ENCODE measurements at places on chromosomes 1 and 21. TPM values are rescaled to one million over a fixed set of nuclear protein-coding genes. Genes with fewer than 3 reads are reported as not detected.
A peak's percentile ranks its signal among the peaks of the same experiment; 100 is the strongest.

Gene SH2D5
- 0.63 TPM for total RNA-seq

Gene CFHR1
- total RNA-seq: not detected

DNA sequence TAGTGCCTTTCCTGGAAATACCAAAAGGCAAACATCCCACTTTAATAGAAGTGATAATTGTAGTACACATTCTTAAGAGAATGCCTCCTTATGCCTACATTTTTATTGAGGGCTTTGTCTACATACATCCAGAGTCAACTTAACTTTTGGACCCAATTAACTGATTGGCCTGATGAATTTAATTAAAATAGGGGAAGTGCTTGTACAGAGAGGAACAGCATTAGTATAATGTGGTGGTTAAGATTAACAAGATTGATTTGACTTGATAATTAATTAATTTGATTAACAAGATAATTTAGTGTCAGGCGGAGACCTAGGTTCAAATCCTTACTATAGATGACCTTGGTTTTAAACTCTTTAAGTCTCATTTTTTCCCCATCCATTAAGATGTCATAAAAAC, 111.4 kb downstream of the NFIA start:
- H3K4me1 ChIP-seq: no peaks in the 10 kb centered on the region
- no peak overlapping the region for H3K4me3 ChIP-seq
- H3K27ac ChIP-seq: peak overlapping the region; percentile 68
- no peaks in the 10 kb centered on the region for H3K27me3 ChIP-seq
- no peak for DNase-seq

DNA sequence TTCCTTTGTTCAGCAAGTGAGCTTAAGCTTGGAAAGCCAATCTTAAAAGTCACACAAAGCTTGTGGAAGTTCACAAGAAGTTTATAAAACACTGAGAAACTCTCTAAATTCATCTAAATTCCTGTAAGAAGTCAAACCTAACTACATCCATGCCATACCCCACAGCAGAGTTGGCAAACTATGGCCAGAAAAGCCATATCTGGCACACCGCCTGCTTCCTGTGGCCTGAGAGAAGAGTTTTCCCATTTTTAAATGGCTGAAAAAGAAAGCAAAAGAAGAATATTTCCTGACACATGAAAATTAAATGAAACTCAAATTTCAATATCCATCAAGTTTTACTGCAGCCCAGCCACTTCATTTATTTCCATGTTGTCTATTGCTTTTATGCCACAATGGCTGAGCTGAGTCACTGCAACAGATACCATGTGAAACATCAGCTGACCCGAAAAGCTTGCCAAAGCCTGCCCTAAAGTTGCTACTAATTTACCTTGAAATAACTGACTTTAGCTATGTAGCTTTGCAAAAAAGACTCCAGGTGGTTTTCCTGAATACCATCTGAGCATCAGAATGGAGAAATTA, 237.1 kb downstream of the SLC45A1 start:
- no peaks in the 10 kb centered on the region for H3K36me3 ChIP-seq
- no peaks in the 10 kb centered on the region for H3K27me3 ChIP-seq
- DNase-seq: no peak
- no peak overlapping the region for H3K27ac ChIP-seq
- no peak overlapping the region for H3K4me3 ChIP-seq

DNA sequence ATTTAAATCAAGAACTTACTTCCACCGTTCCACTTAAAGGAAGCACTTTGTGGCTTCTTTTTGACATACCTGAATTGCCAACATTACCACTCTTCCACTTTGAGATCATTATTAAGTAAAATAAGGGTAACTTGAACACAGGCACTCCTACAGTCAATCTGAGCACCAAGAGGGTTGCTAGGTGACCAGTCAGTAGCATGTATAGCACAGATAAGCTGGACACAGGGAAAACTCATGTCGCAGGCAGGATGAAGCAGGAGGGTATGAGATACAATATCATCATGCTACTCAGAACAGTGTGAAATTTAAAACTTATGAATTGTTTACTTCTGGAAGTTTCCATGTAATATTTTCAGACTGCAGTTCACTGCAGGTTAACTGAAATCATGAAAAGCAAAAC, 47.0 kb upstream of the RAP1GAP start:
- DNase-seq: no peak
- no peaks in the 10 kb centered on the region for H3K27me3 ChIP-seq
- no peaks in the 10 kb centered on the region for H3K4me1 ChIP-seq
- peaks cover 75% of the 10 kb centered on the region for H3K36me3 ChIP-seq

DNA sequence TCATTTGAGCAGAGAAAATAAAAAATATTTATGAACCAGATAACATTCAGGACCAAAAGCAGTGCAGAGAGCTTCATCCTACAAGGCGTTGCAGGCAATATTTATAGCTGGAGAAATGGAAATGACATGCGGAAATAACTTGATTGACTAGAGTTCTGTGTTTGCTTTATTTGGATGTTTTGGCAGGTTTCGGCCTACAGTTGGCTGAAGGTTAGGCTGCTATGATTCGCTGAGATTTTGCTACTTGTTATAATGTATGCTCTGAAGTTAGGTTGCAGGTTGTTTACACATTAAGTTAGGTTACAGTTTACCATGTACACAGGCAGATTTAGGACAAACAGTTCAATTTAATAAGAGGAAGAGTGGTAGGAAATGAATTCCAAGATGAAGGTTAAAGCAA, 632 bp upstream of the OR13G1 start:
- no peak overlapping the region for H3K27ac ChIP-seq
- no peak for DNase-seq
- no peak overlapping the region for H3K4me3 ChIP-seq
- H3K27me3 ChIP-seq: no peaks in the 10 kb centered on the region
- no peaks in the 10 kb centered on the region for H3K4me1 ChIP-seq
- H3K36me3 ChIP-seq: no peaks in the 10 kb centered on the region

DNA sequence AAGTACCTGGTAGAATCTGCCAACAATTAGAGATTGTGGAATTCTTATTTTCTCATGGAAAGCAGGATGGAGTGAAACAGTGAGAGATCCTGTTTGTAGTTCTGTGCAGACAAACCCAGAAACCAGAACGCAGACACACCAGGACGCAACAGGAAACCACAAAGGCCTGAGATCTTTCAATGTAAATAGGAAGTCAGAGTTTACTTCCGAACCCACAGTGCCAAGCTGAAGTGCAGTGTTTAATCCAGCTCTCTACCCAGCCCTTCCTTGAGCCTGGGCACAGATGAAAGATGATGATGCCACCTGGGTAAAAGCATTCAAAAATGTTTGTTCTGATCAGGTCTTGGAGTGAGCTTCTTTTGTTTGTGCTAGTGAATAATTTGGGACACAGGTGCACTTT, 244.2 kb upstream of the HOOK1 start:
- no peak overlapping the region for H3K4me3 ChIP-seq
- no peaks in the 10 kb centered on the region for H3K4me1 ChIP-seq
- no peak for DNase-seq
- H3K36me3 ChIP-seq: no peaks in the 10 kb centered on the region
- H3K27me3 ChIP-seq: no peaks in the 10 kb centered on the region

DNA sequence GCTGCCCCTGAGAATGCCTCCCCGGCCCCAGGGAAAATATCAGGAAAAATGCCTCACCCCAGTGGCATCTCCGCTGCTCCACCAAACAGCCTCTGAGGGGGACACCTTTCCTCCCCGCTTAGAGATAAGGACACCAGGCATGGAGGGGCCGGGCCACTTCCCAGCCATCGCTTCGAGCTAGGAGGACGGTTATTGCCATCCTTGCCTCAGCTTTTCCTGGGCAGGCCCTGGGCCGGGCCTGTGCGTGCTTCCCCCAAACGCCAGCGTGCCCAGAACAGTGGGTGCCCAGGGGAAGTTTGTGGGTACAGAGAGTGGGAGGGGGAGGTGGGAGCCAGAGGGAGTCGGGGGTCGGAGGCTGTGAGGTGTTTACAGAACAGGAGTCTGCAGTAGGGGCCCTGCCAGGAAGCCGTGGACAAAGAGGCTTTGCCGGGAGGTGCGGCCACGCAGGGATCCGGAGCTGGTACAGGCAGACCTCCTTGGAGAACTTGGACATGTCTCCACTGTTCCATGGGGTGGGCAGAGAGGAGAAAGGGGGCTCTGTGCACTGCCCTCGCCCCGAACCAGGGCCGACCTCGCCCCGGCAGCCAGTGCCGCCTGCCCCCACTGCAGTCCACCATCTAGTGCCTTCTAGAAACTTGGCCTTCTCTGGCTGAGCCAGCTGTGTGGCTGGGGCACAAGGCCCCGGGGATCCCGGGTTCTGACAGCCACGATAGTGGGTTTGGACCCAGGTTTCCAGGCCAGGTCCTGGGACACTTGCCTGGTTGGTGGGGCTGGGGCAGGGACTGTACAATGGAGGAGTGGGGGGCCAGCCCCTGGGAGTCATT, 33.5 kb upstream of the TTC34 start:
- no peaks in the 10 kb centered on the region for H3K4me1 ChIP-seq
- H3K27ac ChIP-seq: no peak overlapping the region
- DNase-seq: no peak
- H3K27me3 ChIP-seq: no peaks in the 10 kb centered on the region

DNA sequence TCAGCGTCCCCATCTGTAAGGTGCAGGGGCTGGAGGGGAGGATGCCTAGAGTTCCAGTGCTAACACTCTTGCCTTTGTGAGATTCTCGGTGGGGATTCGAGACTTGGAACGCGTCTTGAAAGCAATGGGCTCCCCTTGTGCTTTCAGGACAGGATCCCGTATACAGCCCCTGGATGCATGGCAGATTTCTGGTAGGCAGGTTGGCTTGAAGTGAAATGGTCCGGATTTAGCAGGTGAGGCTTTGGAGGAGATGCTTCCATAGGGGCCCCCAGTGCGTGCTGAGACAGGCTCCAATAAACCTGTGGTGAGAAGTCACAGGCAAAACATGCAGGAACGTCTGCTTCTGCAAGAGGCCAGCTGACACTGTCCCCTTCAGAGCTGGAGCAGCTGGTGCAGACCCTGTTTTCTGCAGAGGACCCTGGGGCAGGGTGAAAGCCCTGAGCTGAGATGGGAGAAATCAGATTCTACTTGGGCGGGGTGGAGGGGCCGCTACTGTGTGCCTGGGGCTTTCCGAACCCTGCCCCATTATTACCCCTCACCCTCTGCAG, 270.4 kb downstream of the PTPRU start:
- H3K27ac ChIP-seq: no peak overlapping the region
- DNase-seq: no peak
- no peaks in the 10 kb centered on the region for H3K36me3 ChIP-seq
- H3K27me3 ChIP-seq: no peaks in the 10 kb centered on the region
- no peaks in the 10 kb centered on the region for H3K4me1 ChIP-seq

DNA sequence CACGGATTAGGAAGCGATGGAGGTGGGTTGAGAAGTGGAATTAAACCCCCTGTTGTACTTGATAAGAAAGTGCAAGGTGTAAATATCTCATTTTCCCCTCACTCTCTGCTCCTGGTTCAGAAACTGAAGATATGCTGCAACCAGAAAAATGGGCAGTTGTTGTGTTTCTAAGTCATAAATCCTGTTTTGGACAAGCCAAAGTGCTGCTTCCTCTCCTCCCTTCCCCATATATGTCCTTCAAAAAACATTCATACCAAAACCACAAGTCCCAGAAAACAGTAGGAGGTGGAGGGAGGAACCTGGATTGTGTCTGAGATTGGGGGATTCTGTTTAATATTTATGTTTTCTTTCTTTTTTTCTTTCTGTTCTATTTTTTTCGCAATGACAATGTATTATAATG, 13.6 kb upstream of the ZNF362 start:
- no peak for DNase-seq
- no peaks in the 10 kb centered on the region for H3K4me1 ChIP-seq
- no peak overlapping the region for H3K4me3 ChIP-seq
- no peaks in the 10 kb centered on the region for H3K36me3 ChIP-seq
- H3K27me3 ChIP-seq: no peaks in the 10 kb centered on the region
- H3K27ac ChIP-seq: no peak overlapping the region

DNA sequence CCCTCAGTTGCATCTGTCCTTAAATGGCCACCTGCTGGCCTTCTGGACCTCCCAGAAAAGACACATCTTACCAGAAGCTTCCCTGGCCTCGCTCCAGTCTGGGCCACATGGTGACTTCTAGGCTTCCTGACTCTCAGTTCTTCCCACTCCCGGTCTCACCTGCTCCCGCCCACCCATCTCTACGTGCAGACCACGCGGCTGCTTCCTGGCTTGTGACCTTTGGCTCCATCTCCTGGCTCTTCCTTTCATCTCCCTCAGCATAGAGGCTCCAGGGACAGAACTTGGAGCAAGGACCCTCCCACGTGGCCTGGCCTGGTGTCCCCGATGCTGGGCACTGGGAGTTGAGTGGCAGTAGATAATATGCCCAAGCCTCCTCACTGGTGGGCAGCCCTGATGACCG, 124.9 kb upstream of the IRF2BP2 start:
- no peak overlapping the region for H3K4me3 ChIP-seq
- H3K4me1 ChIP-seq: no peaks in the 10 kb centered on the region
- no peak overlapping the region for H3K27ac ChIP-seq
- no peaks in the 10 kb centered on the region for H3K36me3 ChIP-seq
- DNase-seq: no peak
- H3K27me3 ChIP-seq: no peaks in the 10 kb centered on the region

DNA sequence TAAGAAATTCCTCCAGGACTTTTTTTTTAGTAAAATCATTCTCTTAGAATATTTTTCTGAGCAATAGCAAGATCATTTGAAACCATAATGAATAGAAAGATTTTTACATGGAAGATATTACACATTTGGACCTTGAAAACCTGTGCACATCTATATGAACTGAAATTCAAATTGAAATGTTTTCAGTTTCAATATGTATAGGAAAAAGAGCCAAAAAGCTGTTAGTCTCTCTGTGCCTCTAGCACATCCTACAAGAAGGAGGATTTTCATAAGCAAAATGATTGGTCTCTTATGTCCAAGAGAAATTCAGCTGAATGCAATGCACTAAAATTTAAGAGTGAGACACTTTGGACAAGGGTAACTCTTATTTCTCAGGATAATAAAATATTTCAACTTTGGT, 8.2 kb downstream of the HMCN1 start:
- H3K4me3 ChIP-seq: no peak overlapping the region
- no peaks in the 10 kb centered on the region for H3K27me3 ChIP-seq
- no peaks in the 10 kb centered on the region for H3K36me3 ChIP-seq
- no peak for DNase-seq

GRCh38 chr1:13737398-13737797, 37.4 kb downstream of the PRDM2 start:
- peaks cover 6% of the 10 kb centered on the region for H3K36me3 ChIP-seq
- H3K4me3 ChIP-seq: no peak overlapping the region
- no peaks in the 10 kb centered on the region for H3K4me1 ChIP-seq
- no peak for DNase-seq
- no peaks in the 10 kb centered on the region for H3K27me3 ChIP-seq
- H3K27ac ChIP-seq: no peak overlapping the region

DNA sequence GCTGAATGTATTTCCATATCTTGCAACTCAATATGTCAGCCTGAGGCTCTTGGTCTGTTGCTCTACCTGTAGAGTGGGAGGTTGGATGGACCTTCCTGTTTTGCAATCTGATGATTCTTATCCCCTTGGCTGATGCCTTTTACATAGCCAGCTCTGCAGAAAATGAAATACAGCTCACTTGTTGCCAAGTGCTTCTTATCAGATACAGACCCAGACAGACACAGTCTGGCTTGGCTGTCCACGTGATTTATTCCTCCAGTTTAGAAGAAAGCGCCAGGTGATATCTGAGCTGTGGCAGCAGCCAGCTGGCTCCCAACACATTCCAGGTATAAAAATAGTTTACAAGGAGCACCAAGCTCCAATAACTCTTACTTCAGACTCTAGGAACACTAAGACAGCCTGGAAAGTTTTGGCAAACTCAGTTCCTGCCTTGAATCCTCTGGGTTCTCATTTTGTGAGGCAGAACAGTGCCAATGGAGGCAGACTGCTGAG, 479.2 kb upstream of the USP24 start:
- H3K27ac ChIP-seq: no peak overlapping the region
- H3K36me3 ChIP-seq: no peaks in the 10 kb centered on the region
- H3K27me3 ChIP-seq: no peaks in the 10 kb centered on the region
- no peak for DNase-seq
- peaks cover 35% of the 10 kb centered on the region for H3K4me1 ChIP-seq

Measured in right atrium auricular region (tissue), 2 donors.